ENCODE measurements at places on chromosomes 3 and 15. TPM values are rescaled to one million over a fixed set of nuclear protein-coding genes. Genes with fewer than 3 reads are reported as not detected.
A peak's percentile ranks its signal among the peaks of the same experiment; 100 is the strongest.

MINAR1 gene
- 17.7 TPM for total RNA-seq

IL17RE gene
- total RNA-seq = 0.18 TPM

SYNPR gene
- 6.1 TPM for total RNA-seq

MLF1 gene
- 24.5 TPM for total RNA-seq

PRICKLE2 gene
- total RNA-seq = 74.8 TPM

NGLY1 gene
- 46.4 TPM for total RNA-seq

HTR3E gene
- total RNA-seq = not detected

- DNase-seq = no peak
These were observed 37.7 kb downstream of the TKT start for GRCh38 chr3:53218131-53218530.

DNA sequence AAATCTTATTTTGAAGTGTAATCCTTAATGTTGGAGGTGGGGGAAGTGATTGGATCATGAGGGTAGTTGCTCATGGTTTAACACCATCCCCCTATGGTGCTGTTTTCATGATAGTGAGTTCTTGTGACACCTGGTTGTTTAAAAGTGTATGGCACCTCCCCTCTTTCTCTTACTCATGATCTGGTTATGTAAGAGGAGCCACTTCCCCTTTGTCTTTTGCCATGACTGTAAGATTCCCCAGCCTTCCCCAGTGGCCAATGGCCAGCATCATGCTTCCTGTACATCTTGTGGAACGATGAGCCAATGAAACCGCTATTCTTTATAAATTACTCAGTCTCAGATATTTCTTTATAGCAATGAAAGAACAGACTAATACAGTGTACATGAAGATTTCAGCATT, 39.8 kb upstream of the GMNC start:
- DNase-seq = no peak

- peak; percentile 8 for DNase-seq
These were observed 91.8 kb downstream of the TOP2B start for GRCh38 chr3:25572919-25573385.

- DNase-seq = no peak
These were observed 82.9 kb downstream of the NR1D2 start for GRCh38 chr3:24027946-24028345.

GRCh38 chr3:67704322-67704721, 49.9 kb upstream of the SUCLG2 start:
- no peak for DNase-seq

DNA sequence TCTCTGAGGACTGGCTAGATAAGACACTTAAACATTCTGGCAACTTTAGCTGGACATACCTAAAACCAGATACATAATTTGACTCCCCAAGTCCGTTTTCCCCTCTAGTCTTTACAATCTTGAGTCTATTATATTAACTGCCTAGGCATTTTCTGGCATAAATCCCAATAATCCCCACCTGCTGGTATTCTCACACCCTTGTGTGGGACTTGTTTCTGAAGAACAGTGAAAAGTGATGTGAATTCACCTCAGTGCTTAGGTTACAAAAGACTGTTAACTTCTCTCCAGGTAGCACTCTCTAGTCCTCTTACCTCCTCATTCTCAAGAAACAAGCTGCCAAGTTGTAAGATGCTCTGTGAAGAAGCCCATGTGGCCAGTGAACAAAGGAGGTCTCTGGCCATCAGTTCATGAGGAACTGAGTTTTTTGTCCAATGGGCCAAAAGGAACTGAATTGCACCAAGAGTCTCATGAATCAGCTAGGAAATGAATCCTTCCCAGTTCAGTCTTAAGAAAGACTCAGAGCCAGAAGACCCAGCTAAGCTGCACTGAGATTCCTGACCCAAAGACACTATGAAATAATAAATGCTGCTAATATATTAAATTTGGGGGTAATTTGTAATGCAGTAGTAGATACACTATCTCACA, 4.1 kb downstream of the OSBPL11 start:
- no peak for DNase-seq

GRCh38 chr3:186605078-186605477, 7.8 kb upstream of the AHSG start:
- no peak for DNase-seq

DNA sequence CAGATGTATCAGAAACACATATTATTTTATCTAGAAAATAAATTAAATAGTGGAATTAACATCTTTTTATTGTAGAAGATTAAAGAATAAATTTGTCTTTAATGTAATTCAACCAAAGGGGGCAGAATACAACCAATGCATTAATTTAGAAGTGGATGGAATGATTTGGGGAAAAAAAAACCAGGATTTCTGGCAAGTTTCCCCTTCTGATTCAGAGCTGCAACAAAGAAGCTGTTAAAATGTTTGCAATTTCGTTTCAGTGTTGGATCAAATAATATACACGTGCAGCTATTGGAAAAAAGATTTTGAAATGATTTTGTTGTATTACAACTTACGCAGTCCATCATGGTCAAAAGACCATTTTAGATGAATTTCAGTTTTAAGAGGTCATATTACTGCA, 71.6 kb upstream of the ZNF280D start:
- DNase-seq = no peak

DNA sequence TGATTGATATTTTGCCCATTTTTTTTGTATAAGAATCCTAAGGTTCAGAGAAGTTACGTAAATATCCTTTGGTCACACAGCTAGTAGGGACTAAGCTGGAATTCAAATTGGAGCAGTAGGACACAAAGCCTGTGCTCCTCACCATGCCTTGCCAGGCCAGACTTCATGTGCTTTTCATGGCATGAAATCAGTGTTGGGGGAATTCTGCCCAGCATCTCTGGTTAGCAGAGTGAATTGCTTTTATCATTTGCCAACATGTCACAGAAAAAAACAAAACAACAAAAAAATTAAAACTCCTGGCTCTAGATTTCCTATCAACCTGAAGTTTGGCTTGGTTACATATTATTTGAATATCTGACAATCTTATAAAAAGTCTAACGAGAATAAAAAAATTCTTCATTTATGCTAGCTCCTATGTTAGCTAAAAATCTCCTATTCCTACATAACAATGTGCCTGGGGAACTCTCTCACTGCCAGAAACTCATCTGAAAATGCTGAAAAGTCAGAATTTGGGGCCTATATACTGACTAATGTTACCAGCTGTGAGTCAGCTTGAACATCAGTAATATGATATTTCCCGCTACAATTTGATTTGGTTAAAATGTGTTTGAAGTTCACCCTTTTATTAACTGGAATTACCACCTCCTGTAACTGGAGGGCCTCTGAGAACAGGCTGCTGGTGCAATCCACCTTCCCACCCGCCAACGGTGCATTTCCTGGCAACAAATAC, 141.7 kb downstream of the TIGIT start:
- DNase-seq = no peak

- DNase-seq = no peak
These were observed 118.1 kb downstream of the EBLN2 start for GRCh38 chr3:73179601-73180000.

DNA sequence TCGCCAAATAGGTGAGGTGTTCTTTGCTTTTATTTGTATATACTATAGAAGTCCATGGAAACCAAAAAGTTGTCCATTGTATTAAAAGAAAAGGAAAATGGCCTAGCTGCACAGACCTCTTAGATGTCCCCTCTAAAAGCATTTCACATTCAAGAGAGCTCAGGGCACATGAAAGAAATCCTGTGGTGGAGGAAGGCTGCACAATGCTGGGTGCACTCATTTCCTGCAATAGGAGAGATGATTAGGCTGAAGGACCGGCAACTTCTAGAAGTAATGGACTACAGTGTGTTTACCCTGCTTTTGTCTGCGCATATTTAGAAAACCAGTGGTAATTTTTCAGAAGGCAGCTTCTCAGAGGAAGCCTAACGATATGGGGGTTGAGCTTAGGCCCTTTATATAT, 25.4 kb downstream of the PPM1L start:
- DNase-seq = no peak

DNA sequence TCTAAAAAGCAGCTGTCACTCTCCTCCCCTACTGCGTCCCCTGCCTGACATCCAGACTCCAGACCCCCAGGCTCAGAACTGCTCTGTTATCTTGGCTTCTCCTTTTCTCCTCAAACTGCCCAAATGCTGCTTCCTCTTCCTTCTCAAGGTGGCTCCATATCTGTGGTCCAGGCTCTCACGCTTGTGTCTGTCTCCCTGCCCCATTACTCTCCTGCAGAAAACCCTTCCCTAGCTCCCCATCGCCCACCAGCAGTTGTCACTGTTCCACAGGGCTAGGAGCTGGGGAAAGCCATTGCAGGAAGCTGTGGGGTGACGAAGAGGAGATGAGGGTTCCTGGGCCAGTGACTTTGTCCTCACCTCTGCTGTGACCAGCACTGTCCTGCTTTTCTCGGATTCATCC, 30.7 kb upstream of the CGNL1 start:
- no peak for DNase-seq

GRCh38 chr3:4852780-4853748, 126.2 kb upstream of the BHLHE40 start:
- DNase-seq = no peak

- no peak for DNase-seq
These were observed 853.8 kb downstream of the IGSF11 start for GRCh38 chr3:118180853-118181252.

- DNase-seq = no peak
These were observed 69.6 kb upstream of the THBS1 start for GRCh38 chr15:39511000-39511915.

- DNase-seq = peak; percentile 4
These were observed 35.9 kb downstream of the SATB1 start for GRCh38 chr3:18389108-18389733.

DNA sequence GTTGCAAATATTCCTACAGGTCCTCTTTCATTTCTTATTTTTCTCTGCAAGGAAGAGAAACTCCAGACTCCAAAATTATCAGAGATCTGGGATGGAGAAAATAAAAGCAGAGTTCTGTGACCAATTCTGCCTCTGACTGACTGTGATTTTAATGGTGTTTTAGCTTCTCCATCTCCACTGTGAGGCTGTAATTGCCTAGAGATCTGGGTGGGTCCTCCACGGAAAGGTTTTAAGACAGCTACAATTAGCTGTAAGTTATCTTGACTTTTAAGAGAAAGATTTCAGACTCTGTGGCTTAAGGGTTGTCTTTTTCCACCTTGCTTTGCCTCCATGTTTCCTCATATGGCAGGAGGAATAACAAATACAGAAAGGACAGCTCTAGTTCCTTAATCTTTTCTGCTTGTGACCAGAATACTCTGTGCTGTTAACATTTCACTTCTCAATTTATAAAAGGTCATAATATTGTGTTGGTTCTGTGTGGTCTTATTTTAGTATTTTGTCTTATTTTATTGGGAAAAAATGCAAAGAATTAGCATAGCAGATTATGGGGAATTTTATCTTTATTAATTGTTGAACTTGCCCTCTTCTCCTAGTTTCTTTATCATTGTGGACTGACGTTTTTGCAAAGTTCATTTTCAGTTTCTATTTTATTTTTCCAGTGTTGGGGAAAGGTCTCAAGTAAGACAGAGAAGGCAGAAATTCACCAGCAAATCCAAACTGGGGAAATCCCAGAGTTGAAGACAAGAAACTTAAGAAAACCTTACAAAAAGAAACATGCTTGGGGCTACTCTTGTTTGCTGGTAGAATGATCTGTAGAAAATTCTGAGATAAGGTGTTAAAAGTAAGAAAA, 157.9 kb downstream of the RAP2B start:
- DNase-seq = no peak

DNA sequence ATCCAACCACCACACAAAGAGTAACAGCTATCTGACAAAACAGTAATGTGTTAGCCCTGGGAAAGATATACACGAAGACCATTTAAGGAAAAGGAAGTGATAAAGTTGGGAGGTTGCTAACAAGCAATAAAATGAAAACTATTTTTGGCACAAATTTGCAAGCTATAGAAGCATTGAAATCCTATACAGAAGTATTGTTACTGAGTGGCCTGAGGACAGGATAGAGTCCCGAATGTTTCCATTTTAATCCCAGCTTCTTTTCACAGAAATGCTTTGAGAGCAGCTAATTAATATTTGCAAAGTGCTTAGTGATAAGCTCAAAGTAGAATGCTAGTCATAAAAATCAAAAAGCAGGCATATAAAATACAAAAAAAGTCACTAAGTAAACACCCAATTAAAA, 51.5 kb downstream of the RAD18 start:
- no peak for DNase-seq

- no peak for DNase-seq
These were observed 30.1 kb upstream of the MNS1 start for GRCh38 chr15:56495053-56495452.

DNA sequence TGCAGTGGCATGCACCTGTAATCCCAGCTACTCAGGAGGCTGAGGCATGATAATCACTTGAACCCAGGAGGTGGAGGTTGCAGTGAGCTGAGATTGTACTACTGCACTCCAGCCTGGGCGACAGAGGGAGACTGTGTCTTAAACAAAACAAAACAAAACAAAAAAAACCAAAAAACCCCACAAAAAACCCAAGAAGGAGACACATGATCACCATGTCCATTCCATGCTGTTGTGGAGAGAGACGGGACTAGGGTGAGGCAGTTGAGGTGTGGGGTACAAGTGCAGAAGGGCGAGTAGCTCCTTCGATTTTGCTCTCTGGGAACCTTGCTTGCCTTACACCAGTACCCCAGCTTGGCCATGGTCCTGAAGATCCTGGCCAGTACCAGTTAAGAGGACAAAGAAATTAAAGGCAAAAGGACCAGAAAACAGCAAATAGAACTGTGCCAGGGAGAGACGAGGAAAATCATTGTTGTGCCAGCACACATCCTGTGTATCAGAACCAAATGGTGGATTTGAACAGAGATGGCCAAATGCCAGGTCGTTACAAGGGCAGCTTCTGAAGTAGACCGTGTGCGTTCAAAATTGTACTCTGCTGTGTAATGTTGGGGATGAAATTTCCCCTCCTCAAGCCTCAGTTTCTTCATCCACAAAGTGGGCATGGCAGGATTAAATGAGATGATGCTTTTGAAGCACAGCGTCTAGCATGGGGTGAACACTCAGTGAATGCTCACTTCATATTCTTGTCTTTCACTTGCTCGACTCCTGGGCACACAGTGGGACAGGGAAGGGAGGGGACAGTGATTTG, 42.9 kb upstream of the CTSH start:
- peak; percentile 26 for DNase-seq

DNA sequence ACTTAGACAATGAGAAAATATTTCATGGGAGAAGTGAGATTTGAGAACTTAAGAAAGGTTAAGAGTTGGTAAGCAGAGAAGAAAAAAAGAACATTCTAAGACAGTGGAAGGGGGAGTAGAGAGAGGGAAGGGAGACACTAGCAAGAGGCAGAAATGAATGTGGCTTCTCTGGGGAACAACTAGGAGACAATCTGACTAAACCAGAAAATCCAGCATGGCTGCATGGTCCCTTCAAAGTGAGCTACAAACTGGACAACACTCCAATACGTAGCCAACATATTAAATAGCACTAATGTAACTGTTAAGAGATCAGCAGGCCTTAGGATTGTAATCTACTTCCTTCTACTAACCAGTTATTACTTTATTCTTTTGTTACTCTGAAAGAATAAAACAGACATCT, 89.7 kb downstream of the NR1I2 start:
- DNase-seq = no peak

Data from cerebellum (tissue), 4 donors.